Fibroblast of skin of left biceps (primary cell): ENCODE measurements at places on chromosomes 3 and 15.

DNA sequence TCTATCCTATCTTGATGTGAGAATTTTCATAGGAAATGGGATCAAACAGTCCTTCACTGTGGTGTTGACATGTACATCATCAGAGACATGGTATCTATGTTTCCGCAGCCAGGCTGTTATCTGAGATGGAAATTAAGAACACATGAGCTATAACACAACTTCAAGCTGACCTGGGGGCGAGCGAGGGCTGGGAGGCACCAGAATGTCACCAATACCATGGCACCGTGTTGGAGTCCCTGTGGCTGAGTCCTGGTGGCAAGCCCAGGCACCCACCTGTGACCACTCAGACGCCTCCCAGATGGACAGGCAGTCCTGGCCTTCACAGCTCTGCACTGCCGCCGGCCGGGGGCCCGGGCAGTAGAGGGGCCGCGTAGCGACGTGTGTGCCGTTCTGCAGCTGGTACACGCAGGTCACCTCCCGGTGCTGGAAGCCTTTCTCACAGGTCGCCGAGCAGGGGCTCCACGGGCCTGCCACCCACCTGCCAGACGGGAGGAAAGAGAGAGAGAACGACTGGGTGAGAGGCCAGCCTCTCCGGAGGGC is 263.9 kb upstream of the LYSMD4 start:
- no peak for DNase-seq

DNA sequence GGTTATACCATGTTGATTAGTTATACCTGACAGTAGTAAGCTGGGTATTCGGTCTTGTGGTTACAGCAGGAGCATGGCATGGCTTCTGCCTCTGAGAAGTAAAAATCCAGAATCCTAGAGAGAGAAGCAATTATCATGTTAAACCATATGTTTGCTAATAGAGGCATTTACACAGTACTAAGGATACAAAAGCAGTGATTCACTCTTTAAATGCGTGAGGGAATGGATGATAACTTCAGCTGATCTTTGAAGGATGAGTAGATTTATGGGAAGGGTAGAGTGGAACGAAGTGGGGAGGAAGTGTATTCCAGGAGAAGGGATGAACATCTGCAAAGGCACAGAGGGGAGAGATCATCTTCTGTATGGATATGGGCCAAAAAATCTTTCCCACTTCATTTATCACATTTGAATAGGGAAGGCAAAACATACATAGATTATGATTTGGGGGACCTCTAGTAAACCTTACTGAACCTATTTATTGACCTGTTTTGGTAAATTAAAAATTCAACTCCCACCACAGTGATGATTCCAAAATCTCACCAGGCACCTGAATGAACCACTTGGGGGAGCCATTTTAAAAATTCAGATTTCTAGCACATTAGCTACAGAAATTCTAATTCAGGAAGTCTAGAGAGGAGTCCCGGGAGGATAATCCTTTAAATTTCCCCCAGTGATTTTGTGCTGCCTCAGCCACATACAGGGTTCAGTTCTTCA is 35.1 kb downstream of the IGSF10 start:
- peak; percentile 56 for DNase-seq

- DNase-seq = no peak
These were observed 34.4 kb downstream of the FAM240A start for GRCh38 chr3:46646700-46647099.

DNA sequence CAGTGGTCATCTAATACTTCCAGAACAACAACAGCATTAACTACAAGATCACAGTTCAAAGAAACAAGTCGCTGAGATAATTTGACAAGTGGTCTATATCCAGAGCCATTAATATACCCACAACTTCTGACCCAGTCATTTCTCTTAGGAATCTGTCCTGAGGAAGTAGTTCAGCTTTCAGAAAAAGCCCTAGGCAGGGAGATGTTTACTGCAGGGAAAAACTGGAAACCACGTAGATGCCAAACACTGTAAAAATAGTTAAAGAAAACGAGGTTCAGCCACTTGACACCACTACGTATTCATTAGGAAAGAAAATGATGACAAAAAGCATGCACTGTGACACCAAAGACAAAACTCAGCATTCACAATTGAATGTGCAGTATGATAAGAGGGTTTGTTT is 22.3 kb upstream of the CDCP1 start:
- DNase-seq = no peak

DNA sequence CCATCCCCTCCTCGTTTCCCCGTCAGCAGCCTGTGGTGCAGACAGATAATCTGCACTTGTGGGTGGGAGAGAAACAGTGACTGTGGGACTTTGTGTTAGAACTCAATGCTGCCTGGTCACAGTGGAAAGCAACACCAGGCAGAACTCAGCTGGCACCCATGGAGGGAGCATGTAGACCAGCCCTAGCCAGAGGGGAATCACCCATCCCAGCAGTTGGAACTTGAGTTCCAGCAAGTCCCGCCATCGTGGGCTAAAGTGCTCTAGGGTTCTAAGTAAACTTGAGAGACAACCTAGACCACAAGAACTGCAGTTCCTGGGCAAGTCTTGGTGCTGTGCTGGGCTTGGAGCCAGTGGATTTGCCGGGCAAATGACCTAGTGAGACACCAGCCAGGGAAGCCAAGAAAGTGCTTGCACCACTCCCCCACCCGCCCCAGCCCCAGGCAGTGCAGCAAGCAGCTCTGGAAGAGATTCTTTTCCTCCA is 24.4 kb downstream of the ISG20 start:
- DNase-seq = no peak

GRCh38 chr3:55173504-55173903 is 245.6 kb upstream of the LRTM1 start:
- no peak for DNase-seq

GRCh38 chr3:2920103-2920502 is 190.1 kb downstream of the IL5RA start:
- DNase-seq = no peak

DNA sequence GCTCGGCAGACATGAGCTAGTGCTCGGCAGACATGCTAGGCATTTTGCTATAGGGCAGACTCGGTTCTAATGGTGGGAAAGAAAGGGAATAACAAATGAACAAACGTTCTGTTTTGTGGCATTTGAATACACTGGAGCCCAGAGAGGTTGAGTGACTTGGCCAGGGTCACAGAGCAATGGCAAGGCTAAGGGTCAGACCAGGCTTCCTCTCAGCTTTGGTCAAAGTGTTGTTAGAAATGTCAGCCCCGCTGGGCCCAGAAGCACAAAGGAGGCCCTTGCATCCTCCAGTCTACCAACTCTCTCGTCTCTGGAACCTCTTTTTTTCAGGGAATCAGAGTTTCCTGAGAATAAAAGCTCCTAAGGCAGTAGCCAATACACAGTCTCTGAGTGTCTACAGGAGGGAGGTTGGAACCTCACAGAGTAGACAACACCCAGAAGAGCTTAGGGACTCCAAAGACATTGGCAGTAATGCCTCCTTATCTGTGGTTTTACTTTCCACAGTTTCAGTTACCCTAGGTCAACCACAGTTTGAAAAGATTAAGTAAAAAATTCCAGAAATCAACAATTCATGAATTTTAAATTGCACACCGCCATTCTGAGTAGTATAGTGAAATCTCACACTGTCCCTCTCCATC is 47.3 kb downstream of the SSUH2 start:
- DNase-seq = no peak

DNA sequence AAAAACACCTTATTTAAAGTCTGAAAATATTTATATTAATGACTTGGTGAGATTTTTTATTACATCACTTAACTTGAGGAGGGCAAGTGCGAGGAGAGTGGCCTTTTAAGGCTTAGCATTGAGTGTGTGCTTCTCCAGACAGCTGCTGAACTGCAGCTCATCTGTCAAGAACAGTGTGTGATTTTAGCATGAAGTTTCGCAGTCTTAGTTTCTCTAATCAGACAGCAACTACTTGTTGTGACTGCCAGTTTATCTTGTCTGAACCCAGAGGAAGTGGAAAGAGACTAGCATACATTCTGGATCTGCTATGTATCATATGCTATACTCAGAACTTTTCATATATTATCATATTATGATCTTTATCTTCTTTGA is 291.7 kb upstream of the ROPN1 start:
- no peak for DNase-seq

DNA sequence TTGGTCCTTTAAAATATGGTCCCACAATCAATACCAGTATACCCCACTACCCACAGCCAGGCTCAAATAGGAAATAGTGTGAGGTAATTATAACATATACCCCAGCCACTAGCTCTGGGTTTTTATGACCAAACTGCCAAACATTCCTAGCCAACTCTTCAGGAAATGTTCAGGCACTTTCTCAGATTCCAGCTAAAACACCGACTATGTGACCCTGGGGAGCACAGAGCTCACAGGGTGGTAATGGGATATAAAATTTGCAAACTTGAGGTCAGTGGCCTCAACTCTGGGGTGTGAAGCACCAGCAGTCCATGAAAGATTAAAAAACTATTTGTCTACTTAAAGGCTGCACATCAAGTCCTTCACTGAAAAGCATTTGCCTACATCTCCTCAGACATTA is 12.9 kb downstream of the FBN1 start:
- no peak for DNase-seq

DNA sequence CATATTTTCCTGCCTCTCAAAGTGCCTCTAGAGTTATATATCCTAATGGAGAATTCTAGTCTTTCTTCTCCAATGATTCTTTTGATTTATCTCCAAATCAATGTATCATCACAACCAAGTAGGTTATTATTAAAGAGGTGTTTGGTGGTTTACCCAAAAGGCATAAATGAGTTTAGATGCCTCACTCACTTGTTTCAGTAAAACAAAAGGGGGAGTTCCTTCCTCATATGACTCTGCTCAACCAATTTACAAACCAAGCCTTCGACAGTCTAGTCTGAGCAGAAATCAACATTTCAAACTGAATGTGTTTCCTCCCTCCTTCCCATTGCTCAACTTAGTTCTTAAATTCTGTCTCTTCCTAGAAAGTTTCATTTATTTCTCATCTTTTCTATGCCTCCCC is 116.5 kb downstream of the TNIK start:
- DNase-seq = no peak

GRCh38 chr15:70247281-70247680 is 149.6 kb upstream of the TLE3 start:
- no peak for DNase-seq

DNA sequence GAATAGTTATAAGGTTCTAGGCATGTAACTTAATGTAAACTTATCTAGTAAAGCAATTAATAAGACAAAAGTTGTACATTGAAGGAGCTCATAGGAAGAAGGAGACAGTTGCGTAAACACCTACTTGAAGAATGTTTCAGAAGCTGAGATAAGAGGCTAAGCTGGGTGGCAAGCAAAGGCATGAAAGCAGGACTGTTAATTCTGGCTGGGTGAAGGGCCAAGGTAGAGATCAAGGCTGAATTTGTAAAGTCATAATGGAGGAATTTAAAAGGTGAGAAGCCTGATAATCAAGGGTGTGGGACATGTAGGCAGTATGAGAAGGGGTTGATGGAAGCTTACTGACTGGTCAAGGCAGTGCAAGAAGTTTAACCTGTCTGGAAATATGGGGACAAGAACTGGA is 80.4 kb upstream of the TGFBR2 start:
- no peak for DNase-seq

DNA sequence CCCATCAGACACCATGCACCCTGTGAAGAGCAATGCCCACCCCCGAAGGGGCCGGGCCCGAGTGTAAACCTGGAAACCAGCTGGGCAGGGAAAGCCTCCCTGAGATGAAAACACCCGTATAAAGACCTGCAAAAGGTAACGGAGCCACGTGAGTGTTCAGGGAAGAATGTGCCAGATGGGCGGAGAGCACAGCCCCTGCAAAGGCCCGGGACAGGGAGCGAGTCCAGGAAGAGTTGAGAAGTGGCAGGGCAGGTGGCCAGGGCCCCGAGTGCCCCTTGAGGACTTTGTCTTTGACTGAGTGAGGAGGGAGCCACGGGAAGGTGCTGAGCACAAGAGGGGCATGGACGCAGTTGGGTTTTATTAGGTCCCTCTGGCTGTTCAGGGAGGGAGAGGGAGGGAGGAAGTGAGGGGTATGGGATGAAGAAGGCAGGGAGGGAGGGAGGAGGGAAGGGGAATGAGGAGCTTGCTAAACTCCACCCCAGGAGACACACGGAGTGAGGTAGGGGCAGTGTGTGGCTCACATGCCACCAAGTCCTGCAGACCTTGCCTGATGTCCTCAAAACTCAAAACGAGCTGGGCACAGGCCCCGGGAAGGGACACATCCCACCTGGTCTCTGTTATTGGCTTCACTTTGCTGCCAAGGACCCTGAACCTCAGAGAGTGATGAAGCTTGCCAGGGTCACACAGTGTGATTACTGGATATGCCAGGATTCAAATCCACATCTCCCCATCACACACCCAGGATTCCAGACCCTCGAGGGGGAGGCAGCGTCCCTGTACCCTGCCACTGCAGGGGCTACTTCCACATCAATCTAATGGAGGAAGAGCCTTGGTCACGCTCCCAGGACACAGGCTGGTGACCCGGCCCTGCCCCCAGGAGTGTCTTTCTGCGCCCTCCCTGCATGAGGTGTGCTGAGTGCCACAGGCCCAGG is 49.1 kb upstream of the IQSEC1 start:
- DNase-seq = no peak

GRCh38 chr3:173618703-173619102 is 221.2 kb downstream of the NLGN1 start:
- DNase-seq = no peak

GRCh38 chr3:168876346-168877035 is 780.8 kb upstream of the GOLIM4 start:
- no peak for DNase-seq

DNA sequence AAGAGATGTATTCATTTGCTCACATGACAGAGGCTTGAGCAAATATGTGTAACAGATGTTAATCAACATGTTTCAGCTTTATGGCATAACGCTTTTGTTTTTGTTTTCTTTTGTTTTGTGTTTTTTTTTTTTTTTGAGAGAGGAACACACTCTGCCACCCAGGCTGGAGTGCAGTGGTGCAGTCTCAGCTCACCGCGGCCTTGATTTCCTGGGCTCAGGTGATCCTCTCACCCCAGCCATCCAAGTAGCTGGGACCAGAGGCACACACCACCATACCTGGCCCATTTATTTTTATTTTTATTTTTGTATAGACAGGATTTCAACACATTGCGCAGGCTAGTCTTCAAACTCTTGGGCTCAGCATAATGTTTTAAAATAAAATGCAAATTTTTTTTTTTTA is 1504.4 kb upstream of the CADM2 start:
- no peak for DNase-seq

- DNase-seq = no peak
These were observed 885.2 kb upstream of the CFAP20DC start for GRCh38 chr3:59935025-59935424.
